CD4-positive, alpha-beta T cell (primary cell): ENCODE measurements at places on chromosomes 7 and 10. TPM values are rescaled to one million over a fixed set of nuclear protein-coding genes. Genes with fewer than 3 reads are reported as not detected.

Gene PPP1R3C
- total RNA-seq = not detected

Gene CALML5
- not detected for total RNA-seq

Gene ADIRF
- total RNA-seq = not detected

Gene METTL2B
- total RNA-seq = 8.2 TPM

Gene SMARCD3
- 14.8 TPM for total RNA-seq

GRCh38 chr10:62426600-62426999, 52.4 kb downstream of the ZNF365 start:
- no peak for DNase-seq

DNA sequence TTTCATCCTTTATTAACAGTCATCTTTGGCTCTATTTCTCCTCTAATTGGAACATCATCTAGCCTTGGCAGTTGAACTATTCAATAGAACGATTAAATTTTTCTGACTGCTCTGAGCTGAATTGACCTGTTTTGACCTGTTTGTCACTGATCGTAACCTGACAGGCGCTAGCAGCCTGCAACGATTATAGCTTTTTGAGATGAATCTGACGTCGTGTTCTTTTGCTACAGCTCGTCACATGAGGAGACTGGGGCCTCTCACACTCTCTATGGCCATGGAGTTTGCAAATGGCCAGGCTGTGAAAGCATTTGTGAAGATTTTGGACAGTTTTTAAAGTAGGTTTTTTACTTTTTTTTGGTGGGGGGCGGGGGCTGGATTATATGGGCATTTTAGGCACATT, 229.8 kb downstream of the FOXP2 start:
- DNase-seq = no peak
